ENCODE measurements at places on chromosomes 13 and 19.

- DNase-seq, result no peak
Measured at GRCh38 chr13:35965226-35965927, 165.8 kb downstream of the DCLK1 start.

DNA sequence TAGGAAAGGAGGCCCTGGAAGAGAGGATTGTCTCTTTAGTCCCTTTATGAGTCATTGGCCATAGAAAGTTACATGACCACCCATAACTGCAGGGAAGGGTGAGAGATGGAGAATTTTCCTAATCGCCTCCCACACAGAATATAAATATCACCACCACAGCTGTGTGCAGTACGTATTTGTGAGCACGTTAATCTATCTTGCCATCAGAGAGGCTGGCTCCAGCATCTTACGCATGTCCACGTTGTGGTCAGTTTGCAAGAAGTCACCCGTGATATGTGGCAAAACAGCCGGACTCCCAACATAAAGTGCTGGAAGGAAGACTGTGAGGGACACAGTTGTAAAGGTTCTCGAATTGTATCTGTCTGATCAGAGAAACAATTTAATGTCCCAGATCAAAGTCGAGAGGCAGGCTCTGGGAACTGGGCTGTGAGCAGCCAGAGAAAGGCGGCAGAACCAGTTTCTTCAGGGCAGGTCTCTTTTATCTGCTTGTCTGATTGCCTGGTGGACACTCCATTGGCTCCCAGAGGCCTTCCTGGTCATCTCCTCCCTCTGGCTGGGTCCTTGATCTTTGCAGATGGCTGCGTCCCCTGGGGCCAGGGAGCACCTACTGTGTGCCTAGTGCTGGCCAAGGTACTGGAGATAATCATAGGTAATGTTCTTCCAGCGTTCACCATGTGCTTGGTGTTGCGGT is 74.9 kb downstream of the SIPA1L3 start:
- DNase-seq, result no peak

DNA sequence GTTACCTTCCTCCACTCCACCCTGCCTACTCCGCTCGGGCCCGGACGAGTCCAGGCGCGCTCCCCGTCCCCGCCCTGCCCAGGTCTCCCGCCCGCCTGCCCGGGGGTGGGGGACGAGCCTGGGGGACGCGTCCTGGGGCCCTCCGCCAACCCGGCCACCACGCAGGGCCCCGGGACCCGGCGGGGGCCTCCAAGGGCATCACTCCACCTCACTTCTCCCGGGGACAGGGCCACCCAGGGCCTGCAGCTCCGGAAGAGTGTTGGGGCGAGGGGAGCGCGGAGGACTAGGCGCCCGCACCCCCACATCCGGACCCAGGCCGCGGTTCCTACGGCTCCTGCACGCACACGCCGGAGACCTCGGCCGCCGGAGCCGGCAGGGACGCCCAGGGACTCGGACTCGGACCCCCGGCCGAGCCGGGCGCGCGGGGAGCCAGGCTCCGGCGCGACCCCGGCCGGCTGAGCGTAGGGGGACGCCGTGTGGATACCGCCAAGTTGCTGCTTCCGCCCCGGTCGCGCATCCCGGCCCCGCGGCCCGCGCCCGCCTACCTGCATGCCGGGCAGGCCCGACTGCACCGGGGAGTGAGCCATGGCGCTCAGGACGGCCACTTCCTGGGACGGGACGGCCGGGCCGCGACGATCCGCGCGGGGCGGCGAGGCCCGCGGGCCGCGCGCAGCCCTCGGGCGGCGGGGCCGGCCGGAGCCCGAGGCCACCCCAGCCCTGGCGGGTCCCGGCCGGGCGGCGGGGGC is 534 bp downstream of the STK24 start:
- DNase-seq, result peak; percentile 87

DNA sequence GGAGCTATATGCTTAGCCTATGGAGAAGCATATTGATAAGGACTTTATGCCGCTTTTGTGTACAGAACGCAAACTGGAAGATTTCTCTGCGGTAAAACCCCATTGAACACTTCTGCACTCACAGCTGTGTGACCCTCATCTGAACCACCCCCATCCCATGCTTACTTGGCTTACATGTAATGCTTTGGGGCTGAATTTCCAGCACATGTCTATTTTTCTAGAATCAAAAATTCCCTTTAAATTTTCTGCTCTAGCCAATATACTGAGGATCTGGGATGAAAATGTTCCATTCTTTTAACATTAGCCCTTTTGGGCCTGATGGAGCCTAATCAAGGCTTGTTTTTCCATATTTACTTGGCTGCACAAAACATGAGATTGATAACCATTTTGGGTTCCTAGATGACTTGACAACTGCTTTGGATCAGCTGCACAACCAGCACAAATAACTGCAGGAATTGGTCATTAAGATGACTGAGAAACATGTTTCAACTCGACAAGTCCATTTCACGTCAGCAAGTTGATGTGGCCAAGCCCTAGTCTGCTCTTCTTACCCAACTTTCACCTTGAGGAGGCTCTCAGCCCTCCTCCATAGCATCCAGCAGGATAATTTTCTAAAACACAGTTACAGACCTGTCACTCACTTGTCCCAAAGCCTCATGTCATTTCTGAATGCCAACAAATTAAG is 52.4 kb downstream of the TNFSF11 start:
- DNase-seq, result no peak

GRCh38 chr19:40510526-40511115 is 43.8 kb downstream of the SPTBN4 start:
- no peak for DNase-seq

GRCh38 chr13:25541434-25542123 is 169.8 kb downstream of the ATP8A2 start:
- no peak for DNase-seq

- DNase-seq, result no peak
Measured at GRCh38 chr13:94109715-94110374, 369.6 kb downstream of the DCT start.

DNA sequence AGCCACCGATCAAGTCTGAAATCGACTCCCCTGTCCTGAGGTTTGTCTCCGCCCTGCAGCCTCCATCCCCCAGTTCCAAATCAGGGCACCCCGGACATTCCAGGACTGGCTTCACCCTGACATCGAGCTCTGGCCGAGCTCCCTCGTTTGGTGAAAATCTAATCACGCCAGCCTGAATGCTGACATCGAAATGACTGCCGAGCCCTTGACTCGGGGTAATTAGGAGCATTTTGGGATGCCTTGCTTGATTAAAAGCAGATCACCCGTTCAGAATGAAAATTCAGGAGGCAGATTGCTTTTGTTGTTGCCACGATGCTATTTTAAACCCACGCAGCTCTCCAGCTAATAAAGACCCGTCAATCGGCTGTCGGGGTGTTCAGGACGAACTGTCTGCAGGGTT is 34.3 kb downstream of the ZNRF4 start:
- DNase-seq, result no peak

- DNase-seq, result peak; percentile 44
Measured at GRCh38 chr13:113086031-113086750, 19.4 kb upstream of the F7 start.

- peak; percentile 92 for DNase-seq
Measured at GRCh38 chr19:18762125-18763023, 28.7 kb downstream of the COMP start.

DNA sequence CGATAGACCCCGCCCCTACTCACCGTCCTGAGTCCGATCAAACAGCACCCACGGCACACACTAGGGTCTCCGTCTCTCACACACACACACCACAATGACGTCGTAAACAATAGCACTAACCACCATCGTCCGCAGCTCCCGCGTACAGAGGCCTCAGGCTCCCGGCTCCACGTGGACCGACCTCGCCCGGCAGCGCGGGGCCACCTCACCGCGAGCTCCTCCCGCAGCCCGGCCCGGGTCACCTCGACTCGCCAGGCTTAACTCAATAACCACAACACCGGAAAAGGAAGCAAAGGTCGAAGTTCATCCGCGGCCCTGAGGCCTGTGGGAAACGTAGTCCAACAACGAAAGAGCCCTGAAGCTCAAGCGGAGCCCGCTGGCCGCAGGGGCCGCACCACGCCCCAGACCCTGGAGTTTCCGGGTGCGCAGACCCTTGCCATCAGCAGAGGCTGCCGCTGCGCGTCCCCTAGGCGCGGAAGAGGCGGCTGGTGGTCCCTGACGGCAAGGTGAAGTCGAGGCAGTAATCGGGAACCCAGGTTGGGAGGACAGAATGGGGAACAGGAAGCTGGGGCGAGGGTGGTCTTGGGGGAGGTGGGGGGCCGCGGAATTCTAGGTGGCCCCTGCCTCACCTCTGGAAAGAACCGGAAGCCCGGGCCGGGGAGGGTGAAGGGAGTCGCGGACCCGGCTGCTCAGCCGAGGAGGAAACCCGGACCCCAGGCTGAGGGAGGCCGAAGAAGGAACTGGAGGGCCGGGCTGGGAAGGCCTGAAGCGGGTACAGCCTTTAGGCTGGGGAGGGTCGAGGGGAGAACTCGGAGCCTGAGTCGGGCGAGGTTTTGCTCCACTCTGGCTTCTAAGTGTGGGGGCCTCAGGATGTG is at the start of gene ZNF529:
TSS of gene ZNF529 (minus strand) at position 273 of the 875 bp plus-strand sequence. CDS start 946 bp downstream, outside the sequence.
- peak; percentile 87 for DNase-seq

GRCh38 chr13:41443969-41444368 is 13.4 kb upstream of the RGCC start:
- no peak for DNase-seq

- no peak for DNase-seq
Measured at GRCh38 chr13:111977179-111977506, 89.8 kb upstream of the SOX1 start.

DNA sequence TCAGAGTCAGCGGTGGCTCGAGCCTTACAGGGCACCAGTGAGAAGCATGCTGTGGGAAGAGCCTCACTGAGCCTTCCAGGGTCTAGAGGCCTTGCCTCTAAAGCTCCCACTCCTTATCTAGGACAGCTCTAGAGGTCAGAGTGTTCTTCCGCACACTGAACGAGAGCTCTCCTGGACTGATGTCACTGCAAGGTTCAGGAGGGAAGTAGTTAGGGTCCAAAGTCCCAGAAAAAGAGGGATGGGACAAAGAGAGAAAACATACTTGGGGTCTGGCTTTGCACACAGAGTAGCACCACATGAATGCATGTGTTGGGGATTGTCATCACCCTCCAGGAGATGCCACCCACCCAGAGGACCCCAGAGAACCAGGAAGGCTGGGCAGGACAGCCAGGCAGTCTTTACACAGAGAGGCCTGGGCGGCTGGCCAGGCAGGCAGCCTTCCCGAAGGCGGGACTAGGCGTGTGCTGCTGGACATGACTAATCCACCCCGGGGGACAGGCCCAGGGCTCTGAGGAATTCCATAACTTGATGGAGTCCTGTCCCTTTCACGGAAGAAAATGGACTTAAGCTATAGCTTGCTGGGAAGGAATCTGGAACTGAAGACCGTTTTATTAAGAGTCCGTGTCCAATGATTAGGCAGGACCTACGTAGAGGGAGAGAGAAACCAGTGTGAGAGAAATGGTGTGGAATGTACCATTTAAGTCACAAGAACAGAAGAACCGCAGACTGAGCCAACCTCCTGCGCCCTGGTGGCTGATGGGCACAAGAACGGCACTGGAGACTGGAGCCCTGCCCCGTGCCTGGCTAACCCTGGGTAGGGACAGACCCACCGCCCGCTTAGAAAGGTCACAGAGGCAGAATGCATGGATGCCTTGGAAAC is 16.6 kb upstream of the EPHX3 start:
- no peak for DNase-seq

- no peak for DNase-seq
Measured at GRCh38 chr13:40206241-40207000, 460.0 kb downstream of the FOXO1 start.

DNA sequence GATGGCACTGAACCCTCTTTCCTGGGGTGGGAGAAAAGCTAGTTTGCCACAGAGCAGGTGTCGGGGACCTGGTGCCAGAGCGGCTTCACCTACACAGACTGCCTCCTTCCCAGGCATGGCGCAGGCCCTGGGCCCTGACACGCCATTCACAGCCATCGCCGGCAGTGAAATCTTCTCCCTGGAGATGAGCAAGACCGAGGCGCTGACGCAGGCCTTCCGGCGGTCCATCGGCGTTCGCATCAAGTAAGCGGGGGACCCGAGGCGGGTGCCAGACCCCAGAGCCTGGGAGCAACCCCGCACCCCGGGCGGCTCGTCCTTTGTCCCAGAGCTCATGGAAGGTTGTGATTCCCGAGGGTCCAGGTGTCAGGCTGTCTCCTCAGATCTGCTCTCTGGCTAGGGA is 10.0 kb downstream of the LHB start:
- DNase-seq, result no peak

GRCh38 chr13:33296793-33297425 is 11.4 kb upstream of the STARD13 start:
- no peak for DNase-seq

GRCh38 chr19:4229179-4229931 is at the start of gene EBI3:
TSS of gene EBI3 (plus strand) at chr19:4229523. CDS start at chr19:4229551, 28 bp downstream.
- DNase-seq, result no peak

DNA sequence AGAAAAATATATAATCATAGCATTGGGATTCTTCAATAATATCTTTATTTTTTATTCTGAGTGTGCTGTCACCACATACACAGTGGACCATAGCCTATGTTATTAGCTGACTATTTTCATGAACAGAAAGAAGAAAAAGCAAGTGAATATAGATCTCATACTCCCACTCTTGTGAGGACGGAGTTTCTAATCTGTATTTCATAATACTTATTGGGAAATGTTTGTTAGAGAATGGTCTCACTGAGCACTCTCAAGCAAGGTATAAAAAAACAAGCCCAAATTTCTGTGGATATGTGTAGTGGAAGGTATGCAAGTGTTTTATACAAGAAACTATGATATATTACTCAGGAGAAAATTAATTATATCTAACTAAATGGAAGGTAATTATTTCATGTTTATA is 1218.1 kb downstream of the SLITRK1 start:
- DNase-seq, result no peak

DNA sequence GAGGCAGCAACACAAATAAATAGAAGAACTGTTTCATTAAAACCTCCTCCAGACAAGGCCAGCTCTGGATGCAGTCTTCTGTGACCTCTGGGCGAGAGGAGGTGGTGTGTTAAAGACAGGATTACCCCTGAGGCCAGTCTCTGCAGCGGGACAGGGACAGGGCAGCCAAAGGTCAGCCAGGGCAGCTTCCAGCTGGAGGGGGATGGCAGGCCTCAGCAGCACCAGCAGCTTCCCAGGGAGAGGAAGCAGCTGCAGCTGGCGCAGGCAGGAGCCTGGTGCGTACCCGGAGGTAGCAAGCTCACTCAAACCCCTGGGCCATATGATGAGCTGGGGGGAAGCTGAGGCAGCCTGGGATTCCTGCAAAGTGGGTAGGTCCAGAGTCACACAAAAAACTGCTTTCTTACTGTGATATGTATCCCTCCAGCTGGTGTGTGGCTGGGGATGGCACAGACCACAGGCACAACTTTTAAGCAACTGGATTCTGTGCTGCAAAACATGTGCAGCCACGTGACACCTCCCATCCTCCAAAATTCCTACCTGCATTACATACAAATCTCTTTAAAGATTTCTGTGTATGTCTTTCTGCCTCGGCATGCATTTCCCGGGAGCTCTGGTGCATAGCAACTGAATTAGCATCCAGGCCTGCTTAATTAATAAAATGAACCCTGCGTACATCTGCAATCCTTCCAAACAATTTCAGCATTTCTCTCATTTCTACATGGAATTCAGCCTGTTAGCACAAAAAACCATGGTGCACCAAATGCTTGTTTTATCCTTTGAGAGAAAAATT is 238.3 kb upstream of the MAB21L1 start:
- DNase-seq, result no peak

- DNase-seq, result no peak
Measured at GRCh38 chr19:32881766-32882165, 12.2 kb upstream of the SLC7A9 start.
